ENCODE measurements at places on chromosomes 12 and 14.

DNA sequence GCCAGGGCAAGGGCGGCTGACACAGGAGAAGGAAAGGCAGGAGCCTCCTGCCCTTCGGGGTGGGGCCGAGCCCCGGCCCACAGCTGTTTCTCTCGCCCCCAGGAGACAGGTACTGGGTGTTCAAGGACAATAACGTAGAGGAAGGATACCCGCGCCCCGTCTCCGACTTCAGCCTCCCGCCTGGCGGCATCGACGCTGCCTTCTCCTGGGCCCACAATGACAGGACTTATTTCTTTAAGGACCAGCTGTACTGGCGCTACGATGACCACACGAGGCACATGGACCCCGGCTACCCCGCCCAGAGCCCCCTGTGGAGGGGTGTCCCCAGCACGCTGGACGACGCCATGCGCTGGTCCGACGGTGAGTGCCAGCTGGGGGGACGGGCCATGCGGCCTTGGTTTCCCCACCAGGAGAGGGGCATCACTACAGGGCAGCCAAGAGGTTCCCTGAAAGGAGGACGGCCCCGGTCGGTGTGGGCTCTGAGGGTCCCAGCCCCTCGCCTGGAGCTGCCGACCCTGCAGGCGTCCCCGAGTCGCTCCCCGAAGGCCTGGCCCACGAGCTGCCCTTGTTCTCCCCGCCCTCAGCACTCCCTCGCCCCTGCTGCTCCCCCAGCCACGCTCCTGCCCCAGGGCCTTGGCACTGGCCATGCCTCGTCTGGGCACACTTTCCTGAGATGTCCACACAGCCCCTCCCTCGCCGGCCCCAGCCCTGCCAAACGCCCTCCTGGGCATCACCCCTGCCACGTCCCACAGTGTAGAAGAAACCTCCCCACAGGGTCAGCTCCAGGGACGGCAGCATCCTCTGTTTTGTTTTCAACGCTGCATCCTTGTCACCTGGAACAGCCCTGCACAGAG is 21.7 kb downstream of the MMP17 start:
- DNase-seq, result no peak

DNA sequence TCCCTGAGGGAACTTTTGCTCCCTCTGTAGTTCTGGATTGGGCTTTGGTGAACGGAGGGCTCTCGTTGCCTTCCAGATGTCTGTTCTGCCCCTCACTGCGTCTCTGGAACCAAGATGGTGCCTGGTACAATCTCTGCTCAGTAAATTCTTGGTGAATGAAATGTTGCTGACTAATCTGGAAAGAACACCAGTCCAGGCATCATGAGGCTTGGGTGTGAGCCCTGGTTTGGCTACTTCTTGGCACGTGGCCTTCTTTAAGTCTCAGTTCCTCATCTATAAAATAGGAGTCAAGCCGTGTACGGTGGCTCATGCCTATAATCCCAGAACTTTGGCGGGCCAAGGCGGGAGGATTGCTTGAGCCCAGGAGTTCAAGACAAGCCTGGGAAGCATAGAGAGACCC is 4.3 kb downstream of the HHIPL1 start:
- peak; percentile 58 for DNase-seq

- no peak for DNase-seq
Measured at GRCh38 chr14:104116288-104116755, 22.1 kb upstream of the KIF26A start.

DNA sequence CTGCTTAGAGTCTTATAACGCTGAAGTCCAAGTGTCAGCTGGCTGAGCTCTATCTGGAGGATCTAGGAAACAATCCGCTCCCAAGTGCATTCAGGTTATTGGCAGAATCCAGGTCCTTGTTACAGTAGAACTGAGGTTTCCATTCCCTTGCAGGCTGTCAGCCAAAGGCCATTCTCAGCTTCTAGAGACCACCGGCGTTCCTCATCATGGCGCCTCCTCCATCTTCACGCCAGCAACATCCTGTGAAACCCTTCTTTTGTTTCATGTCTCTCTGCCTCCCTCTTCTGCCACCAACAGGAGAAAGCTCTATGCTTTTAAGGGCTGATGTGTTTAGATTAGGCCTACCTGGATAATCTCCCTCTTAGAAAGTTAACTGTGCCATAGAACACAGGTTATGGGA is 133.0 kb upstream of the RASSF8 start:
- DNase-seq, result no peak

GRCh38 chr12:132199526-132200319 is 55.5 kb downstream of the NOC4L start:
- no peak for DNase-seq

GRCh38 chr12:118356809-118357256 is 15.9 kb downstream of the TAOK3 start:
- no peak for DNase-seq

GRCh38 chr14:70812124-70812818 is 3.0 kb upstream of the MAP3K9 start:
- no peak for DNase-seq

- DNase-seq, result no peak
Measured at GRCh38 chr12:94641283-94641682, 9.1 kb downstream of the TMCC3 start.

DNA sequence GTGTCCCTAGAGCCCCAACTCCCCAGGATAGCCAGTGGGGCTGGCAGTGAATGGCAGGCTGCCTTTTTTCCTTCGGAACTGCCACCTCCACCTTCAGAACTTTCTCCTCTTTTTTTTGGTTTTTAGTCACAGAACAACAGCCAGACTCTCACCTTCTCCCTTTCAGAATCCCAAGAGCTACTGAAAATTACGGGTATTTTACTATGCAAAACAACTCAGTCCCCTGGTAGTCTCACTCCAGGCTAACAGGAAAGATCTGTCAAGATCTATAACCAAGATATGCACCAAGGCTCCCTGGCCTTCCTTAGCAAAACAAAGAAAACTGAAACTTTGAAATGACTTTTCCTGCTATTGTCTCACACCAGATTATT is 12.5 kb downstream of the PLEKHG6 start:
- no peak for DNase-seq

GRCh38 chr12:221736-222135 is 7.8 kb upstream of the SLC6A12 start:
- DNase-seq, result no peak

- DNase-seq, result no peak
Measured at GRCh38 chr12:46499901-46500300, 127.3 kb upstream of the SLC38A2 start.

DNA sequence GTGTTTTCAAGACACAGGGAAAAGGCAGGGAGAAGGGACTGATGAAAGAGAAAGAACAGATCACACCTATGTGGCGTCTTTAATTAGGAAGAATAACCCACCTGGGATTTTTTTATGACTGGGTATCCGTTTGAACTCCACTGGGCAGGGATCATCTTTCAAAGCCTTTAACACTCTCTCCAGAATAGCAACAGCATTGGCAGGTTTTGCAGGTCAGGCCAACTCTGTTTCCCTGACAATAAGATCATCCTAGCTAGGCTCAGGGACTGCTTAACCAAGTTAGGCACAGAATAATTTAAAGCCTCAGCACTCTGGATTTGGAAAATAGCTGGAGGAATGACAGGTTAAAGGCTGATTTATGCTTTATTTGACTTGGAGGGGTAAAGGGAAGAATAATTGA is 117.6 kb downstream of the SUDS3 start:
- no peak for DNase-seq

DNA sequence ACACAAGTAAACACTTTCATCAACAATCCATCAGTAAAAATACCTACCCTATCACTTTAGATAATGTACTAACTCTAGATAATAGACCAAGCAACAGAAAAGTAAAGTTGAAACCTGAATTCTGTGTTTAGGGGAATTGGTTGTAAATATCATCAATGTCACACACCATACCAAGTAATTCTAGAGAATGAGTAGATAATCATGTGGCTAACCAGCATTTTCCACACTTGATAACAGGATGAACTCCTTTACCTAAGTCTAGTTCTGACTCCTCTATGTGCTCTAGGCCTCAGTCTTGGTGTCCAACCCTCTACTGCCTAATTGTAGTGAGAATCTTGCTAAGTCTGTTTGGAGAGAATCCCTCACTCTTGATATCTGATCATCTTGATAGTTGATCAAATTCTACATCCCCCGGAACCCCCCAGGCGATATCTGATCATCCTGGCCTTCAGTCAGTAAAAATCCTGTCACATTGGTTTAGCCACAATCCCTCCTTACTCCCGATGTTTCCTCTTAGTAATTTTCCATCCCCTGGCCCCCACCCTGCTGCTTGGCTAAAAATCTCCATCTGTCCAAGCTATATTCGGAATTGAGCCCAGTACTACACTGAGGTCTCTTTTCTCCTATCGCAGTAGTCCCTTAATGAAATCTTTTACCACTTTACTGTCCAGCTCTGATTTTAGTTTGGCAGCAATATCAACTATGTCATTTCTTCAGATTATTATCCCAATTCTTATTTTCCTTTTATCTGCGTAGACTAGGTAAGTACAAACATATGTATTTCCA is 3.4 kb upstream of the SLCO1A2 start:
- no peak for DNase-seq

DNA sequence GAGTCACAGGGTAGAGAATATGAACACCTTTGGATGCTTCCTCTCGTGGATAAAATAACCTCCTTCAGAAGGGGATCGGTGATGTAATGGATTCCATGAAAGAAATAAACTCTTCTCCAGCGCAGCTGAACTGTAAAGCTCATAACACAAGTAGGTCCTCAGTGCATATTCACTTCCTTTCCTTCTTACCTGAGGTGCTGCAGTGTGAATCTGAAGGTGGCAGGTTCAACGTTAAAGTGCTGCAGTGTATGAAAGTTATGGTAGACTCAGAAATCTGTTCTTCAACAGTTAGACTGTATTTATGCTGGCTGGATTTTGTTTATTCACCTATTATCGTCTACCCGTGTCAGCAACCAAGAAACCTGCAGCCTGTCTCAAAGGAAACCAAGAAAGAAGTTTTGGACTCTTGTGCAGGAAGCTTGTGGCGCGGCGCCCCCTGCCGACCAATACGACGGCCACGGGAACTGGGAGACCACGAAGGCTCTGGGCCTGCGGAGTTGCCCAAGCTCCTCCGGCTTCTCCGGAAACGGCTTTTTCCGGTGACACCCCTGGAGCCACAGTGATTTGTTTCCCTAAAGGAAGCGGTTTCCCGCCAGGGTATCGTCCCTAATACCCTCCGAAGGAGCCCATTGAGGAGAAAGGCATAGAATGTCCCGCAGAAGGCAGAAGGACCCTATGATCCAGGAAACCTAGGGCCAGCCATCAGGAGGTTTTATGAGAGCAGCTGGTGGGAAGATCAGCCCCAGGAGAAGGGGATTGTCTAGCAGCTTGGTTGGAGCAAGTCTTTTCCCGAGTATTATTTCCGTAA is 17.6 kb upstream of the RNASE3 start:
- peak; percentile 29 for DNase-seq

GRCh38 chr14:79627058-79627457 is 584.2 kb downstream of the DIO2 start:
- no peak for DNase-seq

DNA sequence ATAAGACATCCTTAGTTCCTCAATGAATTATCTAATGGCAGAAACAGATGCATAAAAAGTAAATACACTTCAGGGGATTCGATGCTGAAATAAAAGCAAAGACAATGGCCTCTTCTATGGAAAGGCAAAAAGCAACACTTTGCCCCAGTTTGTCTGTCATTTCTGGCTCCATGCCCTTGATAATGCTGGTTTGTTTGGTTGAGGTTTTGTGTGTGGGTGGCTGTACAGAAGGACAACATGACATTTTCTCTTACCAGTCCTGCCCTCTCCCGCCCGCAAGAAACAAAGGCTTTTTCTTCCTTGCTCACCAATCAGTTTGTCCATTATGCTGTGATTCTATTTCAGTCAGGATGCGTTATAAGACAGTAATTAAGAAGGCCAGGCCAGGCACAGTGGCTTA is 18.1 kb upstream of the WDR89 start:
- DNase-seq, result no peak

- no peak for DNase-seq
Measured at GRCh38 chr12:67370979-67371378, 101.8 kb downstream of the CAND1 start.

DNA sequence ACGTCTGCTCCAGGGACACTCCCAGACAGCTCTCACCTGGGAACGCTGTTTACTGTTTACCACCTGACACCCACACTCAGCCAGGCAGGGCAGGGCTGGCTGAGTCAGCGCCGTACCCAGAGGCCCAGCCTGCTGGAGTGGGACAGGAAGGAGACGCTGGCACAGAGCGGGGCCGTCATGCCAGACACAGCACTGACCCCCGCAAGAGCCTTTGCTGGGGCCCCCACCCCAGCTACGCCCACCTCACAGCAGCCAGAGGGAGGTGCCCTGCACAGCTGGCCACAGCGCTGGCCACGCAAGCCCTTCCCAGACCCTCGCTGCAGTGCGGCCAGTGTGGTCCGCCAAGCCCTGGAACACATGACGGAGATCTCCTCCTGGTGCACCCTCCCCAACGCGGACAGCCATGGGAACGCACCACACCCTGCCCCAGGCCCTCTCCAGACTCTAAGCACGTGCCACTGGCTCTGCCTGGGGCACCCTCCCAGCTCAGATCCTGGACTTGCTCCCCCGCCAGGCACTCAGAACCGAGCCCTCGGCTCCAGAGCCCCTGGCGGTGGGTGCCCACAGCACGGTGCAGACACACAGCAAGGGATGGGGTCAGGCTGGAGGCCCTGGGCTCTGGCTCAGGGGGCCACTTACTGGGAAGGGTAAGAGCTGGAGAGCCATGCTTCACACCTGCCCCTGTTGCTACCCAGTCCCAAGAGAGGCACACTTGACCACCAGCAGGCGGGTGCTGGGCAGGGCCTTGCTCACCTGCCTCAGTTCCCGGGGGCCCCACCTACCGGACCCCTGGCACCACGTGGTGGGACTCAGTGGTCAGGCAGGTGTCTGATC is 5.7 kb downstream of the AHNAK2 start:
- peak; percentile 75 for DNase-seq

GRCh38 chr14:94088516-94088915 is 7.4 kb downstream of the IFI27L1 start:
- DNase-seq, result no peak

DNA sequence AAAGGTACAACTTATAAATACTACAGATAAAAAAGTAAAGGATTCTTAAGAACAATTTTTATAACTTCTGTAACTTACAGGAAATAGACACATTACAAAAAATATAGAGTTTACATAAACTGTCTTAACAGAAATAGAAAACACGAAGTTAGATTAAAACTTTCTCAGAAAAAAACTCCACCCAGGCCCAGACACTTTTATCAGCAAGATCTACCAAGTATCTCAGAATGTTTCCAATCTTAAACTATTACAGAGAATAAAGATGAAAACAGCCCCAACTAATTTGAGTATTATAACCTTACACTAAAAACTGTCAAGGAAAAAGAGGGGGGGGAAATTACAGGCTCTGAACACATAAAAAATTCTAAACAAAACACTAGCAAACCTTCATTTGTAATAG is 8.2 kb downstream of the ZFC3H1 start:
- no peak for DNase-seq

- no peak for DNase-seq
Measured at GRCh38 chr14:55440385-55440784, at the start of gene TBPL2. Gene TBPL2 (minus strand): TSS chr14:55440616. CDS start chr14:55440449, 167 bp downstream.

GRCh38 chr14:68246786-68247105 is 427.2 kb downstream of the RAD51B start:
- DNase-seq, result no peak

- peak; percentile 16 for DNase-seq
Measured at GRCh38 chr14:73240816-73241480, 3.6 kb downstream of the PAPLN start.

All from H54 (cell line).